Heart left ventricle (tissue), 16 donors: ENCODE measurements at places on chromosomes 2 and 18. TPM values are rescaled to one million over a fixed set of nuclear protein-coding genes. Genes with fewer than 3 reads are reported as not detected.

- no peak for DNase-seq
Measured at GRCh38 chr2:8582651-8583399, 99.0 kb upstream of the ID2 start.

The OBSL1 gene
- total RNA-seq: 178 TPM

The AOX1 gene
- total RNA-seq: 1.7 TPM

The LIMS2 gene
- 225 TPM for total RNA-seq

The AKAIN1 gene
- total RNA-seq: not detected

DNA sequence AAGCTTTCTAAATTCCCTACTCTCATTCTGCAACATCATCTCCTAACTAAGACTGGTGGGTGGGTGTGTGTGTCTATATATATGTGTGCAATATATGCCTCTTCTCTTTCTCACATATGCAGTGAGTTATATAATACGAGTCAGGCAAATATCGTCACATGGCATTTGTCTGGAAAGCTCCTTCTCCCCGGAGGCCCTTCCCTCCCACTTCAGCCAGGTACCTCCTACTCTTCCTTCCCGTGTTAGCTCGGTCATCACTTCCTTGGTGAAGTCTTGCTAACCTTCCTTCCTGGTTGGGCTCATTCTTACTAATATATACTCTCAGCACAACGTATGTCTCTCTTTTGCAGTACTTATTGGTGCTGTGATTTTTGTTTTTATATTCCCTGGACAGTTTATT, 66.4 kb upstream of the NCK2 start:
- DNase-seq: no peak

The KCNIP3 gene
- total RNA-seq: 3.0 TPM

DNA sequence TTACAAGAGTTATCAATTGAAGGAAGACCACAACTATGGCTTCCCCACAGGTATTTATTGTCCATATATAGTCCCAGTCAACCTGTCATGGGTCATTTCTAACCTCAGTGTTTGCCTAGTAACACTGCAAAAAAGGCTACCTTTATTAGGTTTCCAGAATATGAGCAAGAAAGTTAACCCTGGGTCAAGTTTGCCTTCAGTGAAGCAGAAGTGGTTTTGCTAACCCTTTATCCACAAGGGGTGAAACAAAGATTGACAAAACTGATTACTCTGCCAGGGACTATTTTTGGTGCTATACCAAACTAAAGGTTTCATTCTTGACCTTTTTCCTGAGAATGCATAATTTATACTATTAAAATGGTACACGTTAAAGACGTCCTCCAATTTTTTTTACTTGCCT, 28.8 kb downstream of the SP100 start:
- no peak for DNase-seq

DNA sequence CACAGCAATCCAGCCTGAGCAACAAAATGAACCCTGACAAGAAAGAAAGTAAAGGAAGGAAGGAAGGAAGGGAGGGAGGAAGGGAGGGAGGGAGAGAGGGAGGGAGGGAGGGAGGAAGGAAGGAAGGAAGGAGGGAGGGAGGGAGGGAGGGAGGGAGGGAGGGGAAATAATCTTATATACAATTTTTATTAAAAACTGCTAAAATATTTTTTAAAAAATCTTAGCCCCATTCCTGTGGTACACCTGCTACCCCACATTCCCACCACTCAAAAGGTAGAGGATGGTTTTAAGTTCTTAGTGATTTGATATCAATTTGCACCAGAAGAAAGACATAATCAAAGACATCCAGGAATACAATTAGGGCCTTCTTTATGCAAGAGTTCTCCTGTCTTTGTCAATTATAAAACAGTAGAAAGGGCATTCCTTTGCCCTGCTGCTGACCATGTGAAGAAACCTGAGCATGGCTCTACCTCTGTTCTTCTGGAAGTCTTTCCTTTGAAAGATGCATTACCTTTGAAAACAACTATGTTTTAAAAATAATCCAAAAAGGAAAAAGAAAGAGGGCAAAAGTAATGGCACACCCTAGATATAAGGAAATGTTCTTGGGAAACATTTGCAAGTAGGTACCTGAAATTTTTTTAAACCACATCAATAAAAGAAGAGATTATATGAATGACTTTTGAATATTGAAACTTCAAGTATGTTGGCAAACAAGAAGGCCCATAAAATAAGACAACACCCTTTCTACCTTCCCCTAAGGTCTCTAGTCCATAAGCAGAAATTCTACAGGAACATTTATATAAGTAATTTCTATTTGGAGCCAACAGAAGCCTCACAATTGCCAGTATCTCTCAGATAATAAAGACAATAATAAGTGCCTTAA, 33.7 kb upstream of the ACVR2A start:
- DNase-seq: no peak

The SERPINB3 gene
- not detected for total RNA-seq

DNA sequence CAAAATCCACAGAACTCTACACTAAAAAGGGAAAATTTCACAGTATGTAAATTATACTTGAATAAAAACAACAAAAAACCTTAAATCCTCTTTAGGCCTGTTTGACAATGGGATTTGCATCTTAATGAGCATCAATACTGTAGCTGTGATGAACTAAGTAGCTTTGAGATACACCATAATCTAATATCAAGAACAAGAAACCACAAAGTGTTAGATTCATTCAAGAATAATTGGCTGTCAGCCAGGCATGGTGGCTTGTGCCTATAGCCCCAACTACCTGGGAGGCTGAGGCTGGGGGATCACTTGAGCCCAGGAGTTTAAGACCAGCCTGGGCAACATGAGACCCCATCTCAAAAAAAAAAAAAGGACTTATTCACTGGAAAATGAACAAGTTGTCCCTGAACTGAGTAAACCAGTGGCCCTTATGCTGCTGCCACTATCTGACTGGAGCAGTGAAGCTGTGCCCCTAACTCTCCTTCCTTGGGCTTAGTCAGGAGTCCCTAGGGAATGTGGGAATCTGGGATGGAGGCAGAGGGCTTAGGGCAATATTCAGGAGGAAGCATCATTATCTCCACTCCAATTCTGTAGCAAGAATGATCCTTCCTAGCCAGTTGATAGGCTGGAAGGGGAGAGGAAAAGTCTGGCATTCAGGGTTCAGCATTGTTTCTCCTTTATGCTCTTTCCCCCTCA, 88.5 kb downstream of the PRKCE start:
- DNase-seq: no peak

GRCh38 chr2:150872756-150873395, 385.4 kb upstream of the RND3 start:
- no peak for DNase-seq

The GYPC gene
- total RNA-seq: 144 TPM

DNA sequence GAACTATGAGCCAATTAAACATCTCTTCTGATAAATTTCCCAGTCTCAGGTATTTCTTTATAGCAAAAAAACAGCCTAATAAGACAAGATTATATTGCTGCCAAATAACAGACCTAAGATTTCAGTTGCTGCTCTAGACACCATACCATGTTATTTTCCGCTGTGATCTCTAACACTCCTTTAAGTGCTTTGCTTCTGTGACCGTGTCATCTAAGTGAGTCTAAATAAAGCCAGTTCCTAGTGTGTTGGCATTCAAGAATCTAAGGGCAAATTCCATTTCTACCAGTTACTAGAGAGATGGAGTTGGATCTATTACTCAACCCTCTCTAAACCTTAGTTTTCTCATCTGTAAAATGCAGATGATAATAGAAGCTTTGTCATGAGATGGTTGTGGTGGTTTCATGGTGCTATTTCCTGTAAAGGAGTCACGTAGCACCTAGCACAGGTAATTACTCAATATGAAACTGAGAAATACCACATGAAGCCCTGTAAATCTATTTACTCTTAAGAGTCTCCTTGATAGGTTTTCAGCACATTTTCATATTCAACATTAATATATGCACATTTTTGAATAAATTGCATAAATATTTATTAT, 40.5 kb downstream of the SPHKAP start:
- no peak for DNase-seq

DNA sequence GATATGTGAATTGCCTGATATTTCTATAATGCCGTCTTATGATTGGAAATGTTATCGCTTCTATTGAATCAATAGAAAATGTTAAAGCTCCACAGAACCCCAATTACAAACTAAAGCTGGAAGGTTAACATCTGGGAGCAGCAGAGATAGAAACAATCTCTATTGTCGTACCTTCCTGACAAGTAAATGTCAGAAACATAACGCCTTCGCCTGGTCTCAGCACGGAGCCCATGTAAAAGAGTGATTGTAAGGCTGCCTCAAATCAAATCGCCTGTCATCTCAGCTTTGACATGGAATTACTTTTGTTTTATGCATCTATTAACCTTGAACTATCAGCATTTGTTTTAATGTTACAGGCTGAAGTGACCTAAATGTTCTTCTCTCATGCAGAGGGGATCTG, 885.9 kb upstream of the PIK3C3 start:
- no peak for DNase-seq

- DNase-seq: no peak
Measured at GRCh38 chr2:28248511-28248910, 144.1 kb upstream of the FOSL2 start.

DNA sequence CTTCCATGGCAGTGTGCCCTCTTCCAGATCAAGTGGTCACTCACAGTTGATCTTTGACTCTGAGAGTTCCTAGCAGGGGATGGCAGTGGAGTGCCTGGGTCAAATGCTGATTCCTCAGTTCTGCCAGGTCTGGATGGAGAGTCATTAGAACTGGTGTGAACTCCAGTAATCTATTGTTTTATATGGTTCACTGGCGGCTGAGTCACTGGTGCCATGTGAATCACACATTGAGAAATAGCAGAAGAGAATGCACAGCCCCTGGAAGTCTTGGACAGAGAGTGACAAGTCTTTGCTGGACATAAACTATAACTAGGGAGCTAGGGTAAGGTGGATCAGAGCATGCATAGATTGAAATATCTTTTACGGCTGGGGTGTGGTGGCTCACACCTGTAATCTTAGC, 86.9 kb downstream of the EIF2AK3 start:
- DNase-seq: no peak

The HJURP gene
- total RNA-seq: not detected

The RESP18 gene
- total RNA-seq: not detected

DNA sequence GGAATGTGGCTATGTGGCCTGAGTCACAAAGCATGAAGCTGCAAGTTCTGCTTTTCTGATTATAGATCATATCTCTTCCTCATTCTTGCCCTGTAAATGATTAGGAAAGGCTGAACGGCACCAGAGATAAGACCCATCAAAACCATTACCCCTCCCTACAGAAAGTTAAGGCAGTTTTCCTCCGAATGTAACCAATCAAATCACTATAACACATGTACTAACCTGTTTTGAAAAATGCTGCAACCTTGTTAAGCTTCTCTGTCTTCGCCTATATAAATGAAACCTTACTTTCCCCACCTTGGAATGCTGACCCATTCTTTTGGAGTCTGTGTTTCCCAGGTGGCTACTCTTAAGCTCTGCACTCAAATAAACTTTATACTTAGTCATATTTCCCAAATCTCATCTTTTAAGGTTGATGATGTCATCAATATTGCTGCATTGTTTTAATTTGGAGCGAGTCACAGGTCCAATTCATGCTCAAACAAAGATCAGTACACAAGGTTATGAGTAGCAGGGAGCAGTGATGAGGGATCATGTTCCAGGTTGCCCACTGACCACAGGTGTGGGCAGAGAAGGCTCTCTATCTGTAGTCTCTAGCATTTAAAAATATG, 662.3 kb downstream of the IRS1 start:
- DNase-seq: no peak

- DNase-seq: no peak
Measured at GRCh38 chr2:15908371-15908770, 32.0 kb upstream of the MYCN start.

DNA sequence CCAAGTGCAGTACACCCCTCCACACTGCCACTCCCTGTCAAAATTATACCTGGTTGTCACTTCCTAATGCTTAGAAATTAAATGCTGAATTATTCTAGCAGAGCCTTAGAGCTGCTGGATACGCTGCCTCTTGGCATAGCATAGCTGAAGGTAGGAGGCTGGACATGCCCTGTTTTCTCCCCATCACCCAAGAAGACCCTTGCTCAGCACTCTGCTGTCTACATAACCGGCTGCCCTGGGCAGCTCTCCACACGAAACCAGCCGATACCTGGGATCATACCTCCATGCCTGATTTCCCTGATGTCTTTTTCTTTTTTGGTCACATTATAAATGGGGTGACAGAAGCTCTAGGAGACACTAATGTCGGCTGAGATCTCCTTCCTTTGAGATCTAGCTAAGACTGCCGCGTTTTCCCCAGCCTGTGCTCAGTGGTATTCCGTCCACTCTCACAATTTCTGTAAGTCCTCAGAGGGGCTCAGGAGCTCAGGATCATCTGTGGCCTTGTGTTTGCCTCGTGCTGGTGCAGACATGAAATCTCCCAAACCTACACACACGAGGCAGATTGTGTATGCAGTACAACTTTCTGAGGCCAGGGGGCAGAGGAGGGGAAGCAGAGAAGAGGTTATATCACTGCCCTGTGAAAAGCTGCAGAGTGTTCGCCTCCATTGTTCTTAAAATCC, 13.5 kb upstream of the ZAP70 start:
- peak; percentile 54 for DNase-seq

- DNase-seq: peak; percentile 58
Measured at GRCh38 chr2:197255543-197255942, 55.0 kb downstream of the ANKRD44 start.

The ATIC gene
- total RNA-seq: 41.6 TPM

The KIAA2012 gene
- not detected for total RNA-seq

GRCh38 chr18:63142594-63143225, 176.9 kb downstream of the BCL2 start:
- no peak for DNase-seq

GRCh38 chr2:51265539-51265938, 233.6 kb upstream of the NRXN1 start:
- no peak for DNase-seq

DNA sequence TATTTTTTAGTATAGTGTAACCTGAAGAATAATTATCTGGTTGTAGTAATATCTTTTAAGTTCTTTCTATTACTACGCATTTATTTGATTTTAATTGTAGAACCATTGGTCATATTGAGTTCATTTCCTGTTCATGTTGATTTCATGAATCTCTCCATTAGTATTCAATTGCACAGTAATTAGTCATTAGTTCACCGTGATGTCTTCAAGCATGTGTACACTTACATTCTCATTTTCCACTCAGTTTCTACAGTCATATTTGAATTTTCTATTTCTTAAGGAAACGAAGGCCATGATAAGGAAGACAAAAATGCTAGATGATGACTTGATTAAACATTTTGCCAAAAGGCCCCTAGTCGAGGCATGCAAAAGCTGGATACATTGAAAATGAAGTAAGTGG, 333.7 kb upstream of the FANCL start:
- no peak for DNase-seq

GRCh38 chr18:56515522-56515921, 122.9 kb downstream of the TXNL1 start:
- DNase-seq: no peak

- no peak for DNase-seq
Measured at GRCh38 chr2:57479981-57480380, 566.6 kb upstream of the VRK2 start.

GRCh38 chr2:71882949-71883472, 264.7 kb downstream of the CYP26B1 start:
- peak; percentile 79 for DNase-seq

The DSG4 gene
- not detected for total RNA-seq
